ENCODE measurements at places on chromosomes 12 and 14.

GRCh38 chr14:92659765-92660561 is 88.5 kb downstream of the LGMN start:
- DNase-seq = no peak

GRCh38 chr12:57046086-57046791 is 3.7 kb downstream of the MYO1A start:
- no peak for DNase-seq

GRCh38 chr12:41514907-41515306 is 326.8 kb downstream of the PDZRN4 start:
- DNase-seq = no peak

GRCh38 chr12:113097716-113098440 is 37.7 kb downstream of the RASAL1 start:
- no peak for DNase-seq

GRCh38 chr12:107791465-107792089 is 17.1 kb downstream of the ASCL4 start:
- no peak for DNase-seq

DNA sequence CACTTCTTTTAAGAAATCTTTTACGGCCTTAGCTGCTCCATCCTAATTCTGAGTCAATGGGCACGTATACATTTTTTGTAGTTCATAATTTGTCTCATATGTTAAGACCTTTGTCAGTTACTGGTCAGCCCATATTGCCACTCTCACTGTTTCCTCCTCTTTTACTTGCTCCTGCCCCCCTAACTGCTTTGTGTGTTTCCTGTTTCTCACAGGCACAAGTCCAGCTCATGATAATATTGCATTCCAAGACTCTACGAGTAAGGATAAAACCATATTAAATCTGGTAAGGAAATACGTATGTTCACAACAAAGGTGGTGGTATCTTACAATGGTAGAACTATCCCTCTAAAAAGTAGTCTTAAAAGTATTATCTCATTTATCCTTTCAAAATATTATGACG is 111.7 kb downstream of the DNAI7 start:
- DNase-seq = no peak
